ENCODE measurements at places on chromosomes 16 and 17.

DNA sequence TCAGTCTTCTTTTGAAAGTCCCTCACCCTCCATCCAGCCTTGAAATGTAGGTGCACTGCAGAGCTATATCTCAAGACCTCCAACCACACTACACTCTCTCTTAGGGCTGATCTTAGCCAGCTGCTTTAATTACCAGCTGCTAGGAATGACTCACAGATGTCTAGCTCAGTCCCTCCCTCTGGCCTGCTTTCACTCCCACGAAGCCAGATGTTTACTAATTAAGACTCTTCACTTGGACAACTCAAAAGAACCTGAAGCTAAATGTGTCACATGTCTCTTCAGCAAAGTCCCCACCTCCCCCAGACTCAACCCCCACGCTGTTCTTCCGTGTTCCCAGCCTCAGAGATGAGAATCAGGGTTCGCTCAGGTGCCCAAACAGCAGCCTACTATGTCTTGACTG lies 2.6 kb downstream of the GTF3C1 start:
- no peak for DNase-seq

DNA sequence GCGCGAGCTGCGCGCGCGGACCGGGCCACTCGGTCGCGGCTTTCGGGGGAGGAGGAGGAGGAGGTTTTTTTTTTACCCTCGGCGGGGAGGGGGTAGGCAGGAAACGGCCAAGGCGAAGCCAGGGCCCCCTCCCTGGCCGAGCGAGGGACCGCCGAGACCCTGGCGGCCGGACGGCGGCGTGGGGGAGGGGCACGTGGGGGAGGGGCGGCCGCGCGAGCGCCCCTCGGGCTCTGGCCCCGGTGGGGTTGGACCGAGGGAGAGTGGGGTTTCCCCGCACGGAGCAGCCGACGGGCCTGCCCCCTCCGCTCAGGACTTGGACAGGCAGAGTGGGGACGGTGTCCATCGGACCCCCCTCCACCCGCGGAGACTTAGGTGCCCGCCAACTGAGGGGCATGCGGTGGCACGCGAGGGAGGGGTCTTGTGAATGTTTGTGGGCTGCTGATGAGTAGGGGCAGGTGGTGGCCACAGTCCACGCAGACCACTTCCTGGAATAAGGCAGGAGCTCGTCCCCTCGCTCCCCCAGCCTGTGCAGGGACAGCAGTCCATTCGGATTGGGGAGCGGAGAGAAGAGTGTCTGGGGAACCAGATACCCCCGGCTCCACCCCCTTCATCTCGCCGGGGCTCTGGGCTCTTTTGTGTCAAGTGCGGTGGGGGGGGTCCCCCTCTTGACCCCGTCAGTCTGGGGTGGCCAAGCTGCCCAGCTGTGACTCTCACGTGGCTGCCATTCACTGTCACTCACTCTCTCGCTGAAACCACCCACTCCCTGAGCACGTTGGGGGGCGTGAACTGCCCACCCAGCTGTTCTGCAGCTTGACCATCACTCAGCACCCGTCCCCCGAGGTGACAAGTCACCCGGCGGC lies 3.0 kb upstream of the CHD3 start:
- DNase-seq, result peak; percentile 54

GRCh38 chr17:73231841-73232586 lies 29.7 kb downstream of the CPSF4L start:
- DNase-seq, result peak; percentile 97

GRCh38 chr17:67442787-67443624 lies 65.9 kb downstream of the PITPNC1 start:
- DNase-seq, result no peak

GRCh38 chr17:49364119-49364518 lies 2.1 kb upstream of the ZNF652 start:
- no peak for DNase-seq

- no peak for DNase-seq
Observed at GRCh38 chr16:54437921-54438320, 151.3 kb upstream of the IRX3 start.

- no peak for DNase-seq
Observed at GRCh38 chr16:62022688-62023087, 13.6 kb downstream of the CDH8 start.

DNA sequence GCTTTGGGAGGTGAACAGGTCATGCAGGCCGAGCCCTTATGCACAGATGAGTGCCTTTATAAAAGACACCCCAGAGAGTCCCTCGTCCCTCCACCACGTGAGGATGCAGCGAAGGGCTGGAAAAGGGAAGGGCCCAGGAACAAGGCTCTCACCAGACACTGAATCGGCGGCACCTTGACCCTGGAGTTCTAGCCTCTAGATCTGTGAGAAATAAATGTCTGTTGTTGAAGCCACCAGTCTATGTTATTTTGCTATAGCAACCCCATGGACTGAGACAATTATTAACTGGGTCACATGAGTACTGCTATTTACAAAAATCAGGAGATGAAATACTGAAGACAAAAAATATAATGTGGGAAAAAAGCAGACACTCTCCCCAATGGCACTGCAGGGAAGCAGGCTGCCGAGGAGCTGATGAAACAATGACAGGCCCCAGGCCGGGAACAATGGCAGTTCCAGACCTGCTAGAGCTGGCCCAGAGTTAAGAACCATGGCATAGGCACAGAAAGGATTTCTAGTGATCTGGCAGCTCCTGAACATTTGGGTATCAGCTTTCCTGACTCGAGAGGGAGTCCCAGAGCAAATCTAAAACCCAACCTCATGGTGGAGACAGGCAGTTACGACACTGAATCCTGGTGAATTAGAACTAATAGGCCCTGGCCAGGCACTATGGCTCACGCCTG lies 17.8 kb upstream of the GGA2 start:
- no peak for DNase-seq

GRCh38 chr17:73247726-73248125 lies 14.0 kb downstream of the CPSF4L start:
- DNase-seq, result no peak

DNA sequence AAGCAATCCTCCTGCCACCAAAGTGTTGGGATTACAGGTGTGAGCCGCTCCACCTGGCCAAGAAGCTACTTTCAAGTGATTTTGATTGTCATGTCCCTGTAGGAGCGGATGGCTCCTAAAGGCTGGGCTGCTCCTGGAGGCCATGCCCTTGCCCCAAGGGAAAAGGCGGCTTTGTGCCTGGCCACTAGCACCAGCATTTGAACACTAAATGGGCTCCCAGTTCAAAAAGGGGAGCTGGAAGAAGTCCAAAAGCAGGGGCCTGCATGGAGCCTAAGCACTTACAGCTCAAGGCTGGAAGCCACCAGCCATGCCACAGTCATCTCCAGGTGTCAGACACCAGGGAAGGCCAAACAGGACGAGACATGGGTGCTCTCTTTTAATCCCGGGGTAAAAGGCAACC lies 26.8 kb downstream of the SPHK1 start:
- no peak for DNase-seq

DNA sequence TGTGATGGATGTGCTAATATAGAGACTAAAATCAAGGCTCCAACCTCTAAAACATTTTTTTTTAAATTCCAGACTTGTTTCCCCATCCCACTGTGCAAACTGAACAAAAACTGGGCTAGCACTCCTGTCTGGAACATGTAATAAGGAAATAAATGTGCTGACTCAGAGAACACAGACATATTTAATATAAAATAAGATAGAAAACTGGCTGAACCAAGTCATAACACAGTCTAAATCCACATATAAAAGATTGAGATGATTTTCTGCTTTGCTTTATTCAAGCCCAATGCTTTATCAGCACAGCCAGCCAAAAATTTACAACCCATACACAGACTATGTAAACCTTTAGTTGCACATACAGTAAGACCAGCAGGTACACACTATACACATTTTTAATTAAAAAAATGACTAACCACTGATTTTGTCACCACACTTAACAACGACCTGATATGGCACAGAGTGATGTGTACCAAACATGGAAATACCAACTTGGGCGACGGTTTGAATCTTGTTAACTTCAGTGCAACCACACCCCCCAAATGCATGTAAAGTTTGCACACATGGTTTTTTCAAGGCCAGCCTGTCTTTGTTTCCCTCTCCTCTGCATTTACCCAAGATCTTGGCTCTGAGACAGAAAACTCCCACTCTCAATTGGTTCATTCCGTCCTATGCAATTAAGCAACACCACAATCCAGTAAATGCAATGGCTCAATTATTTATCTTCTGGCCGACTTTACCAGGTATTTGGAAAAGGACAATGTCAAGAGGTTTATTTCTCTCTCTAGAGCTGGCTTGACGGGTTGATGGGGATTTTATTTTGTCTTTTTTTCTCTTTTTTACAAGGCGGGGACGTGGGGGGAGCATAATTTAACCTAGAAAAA lies 1.2 kb downstream of the STAT3 start:
- DNase-seq, result peak; percentile 6

- DNase-seq, result no peak
Observed at GRCh38 chr17:12815642-12816141, 26.4 kb downstream of the ARHGAP44 start.

DNA sequence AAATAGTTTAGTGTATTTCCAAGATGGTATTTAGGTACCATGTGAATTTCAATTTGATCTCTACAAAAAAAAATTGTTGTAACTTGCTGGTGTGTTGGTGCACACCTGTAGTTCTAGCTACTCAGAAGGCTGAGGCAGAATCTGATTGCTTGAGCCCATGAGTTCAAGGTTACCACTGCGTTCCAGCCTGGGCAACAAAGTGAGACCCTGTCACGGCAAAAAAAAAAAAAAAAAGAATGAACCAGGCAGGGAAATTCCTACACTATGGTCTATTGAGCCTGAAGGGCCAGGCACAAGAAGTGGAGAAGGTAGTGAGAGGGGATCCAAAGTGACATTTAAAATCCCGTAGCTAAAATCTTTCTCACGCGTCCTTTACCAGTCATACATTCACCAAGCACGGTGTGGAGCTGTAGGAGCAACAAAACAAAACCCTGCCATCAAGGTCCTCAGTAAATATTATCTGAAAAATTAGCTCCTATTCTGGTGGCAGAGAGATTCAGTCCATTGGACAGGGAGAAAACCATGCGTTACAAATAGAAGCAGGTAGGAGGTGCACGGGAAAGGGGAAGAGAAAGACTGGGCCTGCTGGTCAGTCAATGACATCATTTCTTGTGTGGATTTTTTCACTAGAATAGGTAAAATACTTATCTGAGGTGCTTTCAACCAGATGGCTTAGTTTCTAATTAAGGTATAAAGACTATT lies 27.3 kb downstream of the TXNDC11 start:
- DNase-seq, result no peak

- no peak for DNase-seq
Observed at GRCh38 chr17:17877529-17878358, 41.0 kb upstream of the SREBF1 start.

GRCh38 chr17:2317796-2318195 lies 14.0 kb downstream of the SRR start:
- DNase-seq, result no peak

DNA sequence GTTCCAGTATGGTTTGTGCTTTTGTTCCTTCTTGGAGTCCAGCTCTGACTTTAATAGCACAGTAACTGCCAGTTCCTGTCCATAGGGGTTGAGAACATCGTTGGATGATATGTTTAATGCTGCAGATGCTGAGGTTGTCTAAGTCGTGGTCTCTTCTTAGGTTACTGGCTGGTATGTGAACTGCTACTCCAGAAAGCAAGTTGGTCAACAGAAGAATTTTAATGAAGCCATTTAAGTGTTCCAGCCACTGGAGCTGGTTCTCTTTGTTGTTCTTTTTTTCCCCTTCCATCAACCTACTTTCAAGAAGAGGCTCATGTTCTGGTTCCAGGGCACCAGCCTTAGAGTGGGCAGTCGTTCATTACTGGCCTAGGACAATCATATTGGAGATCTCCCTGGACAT lies 140.3 kb upstream of the TBX2 start:
- no peak for DNase-seq

- DNase-seq, result no peak
Observed at GRCh38 chr16:78290395-78290794, 190.9 kb downstream of the WWOX start.

GRCh38 chr16:69763599-69763942 lies 1.4 kb downstream of the WWP2 start:
- no peak for DNase-seq

DNA sequence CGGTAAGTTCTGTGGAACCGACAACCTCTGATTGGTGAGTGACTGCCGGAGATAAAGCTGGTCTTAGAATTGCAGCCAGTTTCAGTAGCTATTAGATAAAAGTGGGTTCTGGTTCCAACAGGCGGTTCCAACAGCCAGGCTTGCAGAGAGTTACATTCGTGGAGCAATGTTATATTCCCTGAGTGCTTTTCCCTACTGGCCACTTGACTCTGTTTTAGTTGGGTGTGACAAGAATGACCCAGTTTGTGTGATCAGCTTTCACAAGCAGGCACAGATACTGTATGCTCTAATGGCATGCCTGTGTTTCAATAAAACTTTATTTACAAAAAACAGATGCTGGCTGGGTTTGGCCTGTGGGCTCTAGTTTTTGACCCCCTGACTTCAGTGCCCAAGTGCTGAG lies 196.6 kb downstream of the SNX29 start:
- no peak for DNase-seq

DNA sequence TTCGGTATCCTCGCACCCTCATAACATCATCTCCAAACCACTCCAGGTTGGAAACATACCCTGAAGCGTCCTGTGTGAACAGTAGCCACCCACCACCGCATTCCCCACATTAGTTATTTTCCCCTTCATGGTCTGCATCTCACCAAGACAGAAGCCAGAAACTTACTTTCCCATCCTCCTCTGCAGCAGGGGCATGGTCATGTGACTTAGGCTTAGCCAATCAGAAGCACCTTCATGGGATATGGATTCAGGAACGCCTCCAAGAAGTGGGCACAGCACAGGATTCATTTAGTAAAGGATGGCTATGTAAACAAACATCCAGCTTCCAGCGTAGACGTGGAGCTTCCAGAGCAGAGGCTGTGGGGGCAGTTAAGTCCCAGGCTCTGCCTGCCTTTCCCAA lies 130.3 kb downstream of the AXIN2 start:
- no peak for DNase-seq

DNA sequence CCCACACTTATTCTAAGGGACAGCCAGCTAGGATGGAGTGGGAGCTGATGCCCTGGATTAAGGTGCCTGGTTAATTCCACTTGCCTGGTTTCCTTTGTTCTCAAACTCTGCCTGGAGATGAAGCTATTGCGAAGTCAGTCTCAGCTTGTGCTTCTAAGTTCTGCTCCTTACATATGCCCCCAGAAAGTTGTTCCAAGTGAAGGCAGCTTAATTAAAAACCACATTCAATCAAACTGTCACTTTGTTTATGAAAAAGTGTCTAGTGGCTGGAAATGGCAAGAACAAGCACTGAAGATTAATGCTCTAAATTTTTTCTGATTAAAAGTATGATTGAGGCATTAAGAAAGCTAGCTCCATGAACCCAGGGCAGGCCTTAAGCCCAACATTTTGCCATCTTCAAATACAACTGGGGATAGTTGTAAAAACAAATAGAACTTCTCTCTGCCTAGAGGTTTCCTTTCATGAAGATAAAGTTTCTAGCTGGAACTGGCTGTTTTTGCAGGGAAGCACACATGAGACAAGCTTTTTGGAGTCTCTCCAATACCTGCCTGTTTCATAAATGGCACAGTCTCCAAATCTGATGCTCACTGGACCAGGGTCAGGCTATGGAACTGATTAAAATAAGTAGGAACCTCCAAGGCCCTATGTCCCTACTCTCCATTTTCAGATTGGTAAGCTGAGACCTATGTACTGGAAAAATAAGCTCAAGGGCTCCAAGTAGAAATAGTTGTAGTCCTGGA lies 100.9 kb downstream of the GRIN2A start:
- no peak for DNase-seq

- DNase-seq, result no peak
Observed at GRCh38 chr16:24440306-24440705, 99.1 kb upstream of the RBBP6 start.

- no peak for DNase-seq
Observed at GRCh38 chr17:44320066-44320465, 4.6 kb downstream of the SLC25A39 start.

GRCh38 chr16:84531671-84532111 lies 27.2 kb upstream of the MEAK7 start:
- DNase-seq, result no peak

- DNase-seq, result no peak
Observed at GRCh38 chr17:63983320-63983719, 10.6 kb upstream of the SCN4A start.

Data from CD4-positive, alpha-beta T cell treated with Interleukin-6 for 4 hours (primary cell).